Stimulated activated CD8-positive, alpha-beta memory T cell treated with anti-CD3 and anti-CD28 coated beads, Interleukin-15, amount 100 ng/mL, for 24 hours (primary cell): ENCODE measurements at places on chromosomes 12 and 14.

- DNase-seq = no peak
Observed at GRCh38 chr14:28755884-28756268, 10.7 kb upstream of the FOXG1 start.

- no peak for DNase-seq
Observed at GRCh38 chr14:33483541-33483940, 467.3 kb downstream of the EGLN3 start.

GRCh38 chr14:93054006-93054405, 61.7 kb downstream of the ITPK1 start:
- DNase-seq = no peak

DNA sequence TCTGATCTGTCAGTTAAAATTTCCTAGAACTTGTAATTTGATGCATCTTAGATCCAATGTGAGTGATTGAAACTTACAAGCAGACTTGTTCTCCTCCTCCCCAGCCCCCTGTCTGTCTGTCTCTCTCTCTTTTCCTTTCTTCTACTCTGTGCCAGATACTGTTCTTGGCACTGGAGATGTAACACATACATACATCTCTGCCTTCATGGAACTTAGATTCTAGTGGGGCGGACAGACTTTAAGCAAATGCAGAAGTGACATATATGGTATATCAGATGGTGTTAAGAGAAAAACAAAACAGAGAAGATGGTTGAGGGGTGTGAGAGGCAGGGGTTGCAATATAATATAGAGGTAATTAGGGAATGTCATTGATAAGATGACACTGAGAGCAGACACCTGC, 6.6 kb downstream of the CHST11 start:
- DNase-seq = no peak

- no peak for DNase-seq
Observed at GRCh38 chr14:53432378-53432802, 279.3 kb upstream of the DDHD1 start.

DNA sequence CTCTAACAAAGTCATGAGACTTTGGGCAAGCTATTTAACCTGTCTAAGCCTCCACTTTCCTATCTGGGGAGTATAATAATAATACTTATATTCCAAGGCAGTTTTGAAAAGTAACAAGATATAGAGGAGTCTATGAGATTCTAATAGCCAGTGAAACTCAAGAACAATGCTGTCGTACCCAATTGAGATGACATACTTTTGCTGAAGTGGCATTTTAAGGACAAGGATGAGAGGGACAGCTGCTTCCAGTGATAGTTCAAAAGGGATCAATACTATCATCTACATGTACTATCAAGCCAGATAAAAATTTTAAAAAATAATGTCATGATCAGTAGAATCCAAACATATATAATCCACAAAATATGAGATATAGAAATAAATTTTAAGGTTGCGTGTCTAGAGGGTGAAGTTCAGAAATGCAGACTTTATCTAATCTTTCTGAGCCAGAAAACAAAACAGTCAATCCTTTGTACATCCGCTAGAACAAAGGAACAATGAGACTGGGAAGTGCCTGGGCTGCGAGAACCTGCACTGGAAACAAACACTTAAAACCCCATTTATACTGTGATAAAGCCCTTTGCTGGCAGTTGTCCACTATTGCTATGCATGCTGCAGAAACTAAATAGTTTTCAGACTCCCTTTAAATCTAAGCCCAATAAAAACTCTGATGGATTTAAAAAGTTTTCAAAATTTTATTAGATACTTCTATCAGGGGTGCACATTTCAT, 38.6 kb downstream of the PTPRB start:
- DNase-seq = no peak

DNA sequence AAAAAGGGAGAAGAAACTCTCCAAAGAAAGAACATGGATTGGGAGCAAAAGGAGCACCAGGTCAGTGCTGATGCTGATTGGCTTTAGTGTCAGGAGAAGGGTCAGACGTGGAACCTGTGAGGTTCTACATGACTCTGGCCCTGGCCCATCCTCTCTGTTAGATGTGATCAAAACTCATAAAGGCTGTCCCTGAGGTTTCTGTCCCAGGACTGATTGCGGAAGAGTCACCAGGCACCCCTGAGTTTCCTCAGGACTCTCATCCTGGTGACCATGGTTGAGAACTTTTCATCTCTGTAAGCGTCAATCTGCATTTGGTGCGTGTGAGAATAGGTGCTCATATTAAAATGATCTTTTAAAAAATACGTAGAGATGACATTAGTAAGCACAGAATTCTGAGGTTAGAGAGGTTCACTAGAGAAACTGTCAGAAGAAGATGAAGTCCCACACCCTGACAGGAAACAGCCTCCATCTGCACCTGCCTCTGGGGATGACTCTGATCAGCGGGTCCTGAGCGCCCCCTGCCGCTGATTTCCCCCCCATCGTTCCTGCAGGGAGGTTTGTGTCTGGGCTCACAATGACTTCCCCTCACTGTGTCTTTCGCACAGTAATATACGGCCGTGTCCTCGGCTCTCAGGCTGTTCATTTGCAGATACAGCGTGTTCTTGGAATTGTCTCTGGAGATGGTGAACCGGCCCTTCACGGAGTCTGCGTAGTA, 741.8 kb downstream of the TMEM121 start:
- peak; percentile 76 for DNase-seq

- no peak for DNase-seq
Observed at GRCh38 chr14:76759589-76759988, 1.7 kb upstream of the VASH1 start.

DNA sequence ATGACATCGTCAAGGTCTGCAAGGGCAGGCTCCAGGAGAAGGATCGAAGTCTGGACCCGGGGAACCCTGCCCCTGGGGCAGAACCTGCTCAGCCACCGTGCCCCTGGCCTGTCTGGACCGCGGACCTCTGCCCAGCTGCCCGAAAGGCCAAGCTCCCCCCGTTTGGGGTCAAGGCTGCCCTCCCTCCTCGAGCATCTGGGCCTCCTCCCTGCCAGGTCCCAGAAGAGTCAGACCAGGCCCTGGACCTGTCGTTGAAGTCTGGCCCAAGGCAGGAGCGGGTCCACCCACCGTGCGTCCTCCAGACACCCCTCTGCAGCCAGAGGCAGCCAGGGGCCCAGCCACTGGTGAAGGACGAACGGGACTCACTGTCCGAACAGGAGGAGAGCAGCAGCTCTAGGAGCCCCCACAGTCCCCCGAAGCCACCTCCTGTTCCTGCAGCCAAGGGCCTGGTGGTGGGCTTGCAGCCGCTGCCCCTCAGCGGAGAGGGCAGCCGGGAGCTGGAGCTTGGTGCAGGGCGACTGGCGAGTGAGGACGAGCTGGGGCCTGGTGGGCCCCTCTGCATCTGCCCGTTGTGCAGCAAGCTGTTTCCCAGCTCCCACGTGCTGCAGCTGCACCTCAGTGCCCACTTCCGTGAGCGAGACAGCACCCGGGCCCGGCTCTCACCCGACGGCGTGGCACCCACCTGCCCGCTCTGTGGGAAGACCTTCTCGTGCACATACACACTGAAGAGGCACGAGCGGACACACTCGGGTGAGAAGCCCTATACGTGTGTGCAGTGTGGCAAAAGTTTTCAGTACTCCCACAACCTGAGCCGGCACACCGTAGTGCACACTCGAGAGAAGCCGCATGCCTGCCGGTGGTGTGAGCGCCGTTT, 856 bp downstream of the ZBTB42 start:
- DNase-seq = no peak

DNA sequence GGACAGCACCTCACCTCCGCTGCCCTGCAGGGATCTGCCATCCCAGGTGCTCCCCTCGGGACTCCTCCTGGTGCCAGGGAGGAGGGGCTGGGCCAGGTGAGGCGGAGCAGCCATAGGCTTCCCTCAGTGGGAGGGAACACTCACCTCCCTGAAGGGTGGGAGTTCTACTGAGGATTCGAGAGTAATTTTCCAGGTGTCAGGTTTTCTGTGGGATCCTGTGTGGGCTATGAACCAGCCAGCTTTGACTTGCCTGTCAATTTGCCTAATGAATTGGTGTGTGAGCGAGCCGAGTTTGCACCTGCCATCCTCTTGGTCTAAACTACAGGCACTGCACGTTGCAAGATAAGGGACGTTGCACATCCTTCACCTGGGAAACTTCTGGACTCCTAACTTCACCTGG, 50.3 kb downstream of the NOC4L start:
- DNase-seq = no peak

GRCh38 chr14:71659159-71659558, 273.1 kb upstream of the RGS6 start:
- no peak for DNase-seq

- DNase-seq = no peak
Observed at GRCh38 chr12:108890208-108890607, 10.3 kb downstream of the DAO start.

- DNase-seq = no peak
Observed at GRCh38 chr12:75366629-75367028, 24.3 kb upstream of the GLIPR1L2 start.

DNA sequence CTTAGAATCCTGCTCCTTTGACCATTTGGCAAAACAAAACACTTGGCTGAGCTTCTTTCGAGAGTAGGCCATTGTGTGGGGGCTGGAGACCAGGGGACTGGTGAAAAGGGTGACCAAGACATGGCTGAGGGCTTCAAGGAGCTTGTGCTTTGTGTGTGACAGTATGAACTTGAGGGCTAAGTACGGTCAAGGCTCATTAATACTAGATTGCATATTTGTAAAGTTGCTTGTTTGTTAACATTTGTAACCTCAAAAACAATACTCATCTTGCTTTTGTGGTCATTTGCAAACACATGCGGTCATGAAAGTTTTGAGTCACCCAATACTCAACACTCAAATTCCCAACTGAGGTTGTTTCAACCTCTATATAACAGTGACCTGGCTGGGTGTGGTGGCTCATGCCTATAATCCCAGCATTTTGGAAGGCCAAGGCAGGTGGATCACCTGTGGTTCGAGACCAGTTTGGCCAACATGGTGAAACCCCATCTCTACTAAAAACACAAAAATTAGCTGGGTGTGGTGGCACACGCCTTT, 42.5 kb downstream of the ZFYVE26 start:
- DNase-seq = no peak

DNA sequence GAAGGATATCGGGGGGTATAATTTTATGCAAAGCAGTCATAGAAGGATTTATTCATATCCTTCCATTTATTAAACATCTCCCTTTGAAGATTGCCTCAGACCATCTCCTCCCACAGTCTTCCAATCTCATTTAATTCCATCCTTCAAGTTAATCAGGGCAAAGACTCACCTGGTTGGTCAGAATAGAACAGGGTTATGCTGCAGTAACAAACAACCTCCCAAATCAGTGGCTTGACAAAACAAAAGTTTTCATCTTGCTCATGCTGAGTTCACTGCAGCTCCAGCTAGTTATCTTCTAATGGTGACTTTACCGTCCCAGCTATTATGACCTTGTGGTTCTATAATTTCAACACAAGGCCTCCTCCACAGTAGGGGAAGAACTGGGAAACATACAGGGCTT, 48.8 kb upstream of the MTERF2 start:
- DNase-seq = no peak

DNA sequence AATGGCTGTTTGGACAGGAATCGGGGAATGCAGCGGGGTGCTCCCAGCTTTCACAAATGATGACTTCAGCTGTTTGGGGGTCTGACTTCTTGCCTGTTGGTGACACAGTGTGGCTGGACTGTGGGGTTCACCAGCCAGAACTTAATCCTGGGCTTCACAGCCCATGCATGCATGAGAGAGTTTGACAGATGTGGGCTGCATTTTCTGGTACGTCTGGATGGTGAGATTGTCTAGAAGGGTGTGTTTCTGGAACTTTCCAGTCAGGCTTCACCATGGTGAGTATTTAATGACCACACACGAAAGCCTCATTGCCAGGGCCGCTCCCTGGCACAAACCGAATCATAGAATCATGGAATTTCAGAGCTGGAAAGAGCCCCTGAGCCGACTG, 29.6 kb downstream of the CHST11 start:
- DNase-seq = no peak

DNA sequence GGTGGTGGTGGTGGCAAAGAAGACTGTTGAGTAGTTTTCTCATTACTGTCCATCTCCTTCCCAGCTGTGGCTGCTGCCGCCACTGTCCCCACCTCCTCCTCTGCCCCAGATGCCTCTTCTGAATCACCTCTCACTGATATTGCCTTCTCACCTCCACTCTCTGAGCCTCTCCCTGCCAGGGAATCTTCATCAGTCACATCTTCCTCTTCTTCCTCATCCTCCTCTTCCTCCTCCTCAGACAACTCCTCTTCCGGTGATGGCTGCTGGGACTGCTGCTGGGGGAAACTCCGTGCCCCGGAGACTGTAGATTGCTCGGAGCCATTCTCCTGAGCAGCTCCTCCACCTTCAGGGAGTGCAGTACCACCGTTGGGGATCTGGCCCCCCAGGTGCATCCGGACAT, 2.9 kb downstream of the SALL2 start:
- no peak for DNase-seq
